HepG2 (cell line): ENCODE measurements at places on chromosomes 16 and 17. TPM values are rescaled to one million over a fixed set of nuclear protein-coding genes. Genes with fewer than 3 reads are reported as not detected.

Gene RMI2
- 15.3 and 24.5 TPM in 2 replicates for polyA plus RNA-seq

Gene KLHL10
- polyA plus RNA-seq = 0.05 and 0.08 TPM in 2 replicates

Gene TBC1D3D
- 1.3 and 3.2 TPM in 2 replicates for polyA plus RNA-seq

Gene TBC1D3H
- not detected in 2 replicates for polyA plus RNA-seq

Gene BEAN1
- 1.4 and 3.9 TPM in 2 replicates for polyA plus RNA-seq

Gene KRT15
- polyA plus RNA-seq = 0.63 and 1.2 TPM in 2 replicates

DNA sequence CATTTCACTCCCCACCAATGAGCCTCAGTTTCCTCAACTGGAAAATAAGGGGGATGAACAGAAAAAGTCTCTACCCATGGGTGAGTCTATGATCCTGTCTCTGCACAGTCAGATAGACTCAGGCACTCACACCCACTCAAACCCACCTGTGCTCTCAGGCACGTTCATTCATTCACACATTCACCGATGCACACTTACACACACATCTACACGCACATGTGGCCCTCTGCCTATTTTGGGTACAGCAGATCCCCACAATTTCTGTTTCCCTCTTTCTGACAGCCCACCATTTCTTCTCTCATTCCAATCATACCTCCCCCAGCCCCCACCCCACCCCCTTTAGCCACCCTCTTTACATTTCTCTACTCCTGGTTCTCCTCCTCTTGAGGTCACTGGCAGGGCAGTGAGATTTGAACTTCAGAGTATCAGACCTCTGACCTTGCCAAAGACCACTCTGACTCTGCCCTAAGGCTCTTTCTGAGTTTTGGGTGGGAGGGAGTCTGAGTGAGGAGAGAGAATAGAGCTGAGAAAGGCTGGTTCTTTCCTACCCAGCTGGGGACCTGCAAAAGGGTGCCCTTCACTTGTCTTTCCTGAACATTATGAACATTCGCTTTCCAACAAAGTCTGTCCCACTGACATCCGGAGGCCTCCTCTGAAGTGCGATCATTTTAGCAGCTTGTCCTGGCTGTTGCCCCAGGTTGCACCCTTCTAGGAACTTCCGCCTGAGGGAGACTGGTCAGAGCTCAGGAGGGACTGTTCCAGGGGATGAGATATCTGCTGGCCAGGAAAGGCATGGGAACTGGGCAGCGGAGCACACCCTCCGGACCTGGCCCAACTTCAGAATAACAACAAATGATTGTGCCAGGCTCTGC, 10.1 kb upstream of the COL1A1 start:
- no peak for DNase-seq

GRCh38 chr17:19363114-19363438, 553 bp upstream of the B9D1 start:
- DNase-seq = no peak

DNA sequence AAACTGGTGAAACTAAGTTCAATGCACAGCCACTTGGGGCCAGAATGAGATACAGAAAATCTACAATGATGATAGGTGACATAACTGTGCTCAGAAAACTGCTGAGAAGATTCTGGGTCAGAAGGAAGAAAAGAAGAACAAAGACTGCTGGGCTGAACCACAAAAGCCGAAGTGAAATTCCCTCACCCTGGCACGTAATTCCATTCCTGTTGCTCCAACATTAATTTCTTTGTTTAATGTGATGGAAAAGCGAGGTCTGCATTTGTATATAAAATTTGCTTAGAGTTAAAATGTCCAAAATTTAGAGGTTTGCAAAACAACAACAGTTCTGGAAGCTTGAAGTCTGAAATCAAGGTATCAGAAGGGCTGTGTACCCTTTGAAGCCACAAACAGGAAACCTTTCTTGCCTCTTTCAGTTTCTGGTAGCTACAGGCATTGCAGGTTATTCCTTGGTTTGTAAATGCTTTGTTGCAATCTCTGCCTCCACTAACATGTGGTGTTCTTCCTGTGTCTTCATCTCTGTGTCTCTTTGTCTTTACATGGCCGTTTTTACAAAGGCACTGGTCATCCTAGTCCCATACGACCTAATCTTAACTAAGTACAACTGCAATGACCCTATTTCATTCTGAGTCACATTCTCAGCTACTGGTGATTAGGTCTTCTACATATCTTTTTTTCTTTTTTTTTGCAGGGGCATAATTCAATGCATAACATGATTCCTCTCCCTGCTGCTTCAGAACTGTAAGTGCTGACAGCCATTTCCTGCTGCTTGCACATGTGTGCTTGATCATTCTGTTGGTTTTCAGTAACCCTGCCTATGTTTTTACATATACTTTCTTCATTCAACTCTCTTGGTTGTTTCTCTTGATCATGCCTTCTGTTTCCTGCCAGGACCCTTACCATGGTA, 603.0 kb upstream of the CDH8 start:
- DNase-seq = no peak

- DNase-seq = no peak
Observed at GRCh38 chr16:2905988-2906387, 5.7 kb upstream of the FLYWCH1 start.

- DNase-seq = no peak
Observed at GRCh38 chr16:65843941-65844340, 522.5 kb upstream of the CDH5 start.

- DNase-seq = no peak
Observed at GRCh38 chr17:77778636-77779489, 179.6 kb upstream of the TNRC6C start.

GRCh38 chr16:6728381-6728780, 604.3 kb upstream of the RBFOX1 start:
- no peak for DNase-seq

DNA sequence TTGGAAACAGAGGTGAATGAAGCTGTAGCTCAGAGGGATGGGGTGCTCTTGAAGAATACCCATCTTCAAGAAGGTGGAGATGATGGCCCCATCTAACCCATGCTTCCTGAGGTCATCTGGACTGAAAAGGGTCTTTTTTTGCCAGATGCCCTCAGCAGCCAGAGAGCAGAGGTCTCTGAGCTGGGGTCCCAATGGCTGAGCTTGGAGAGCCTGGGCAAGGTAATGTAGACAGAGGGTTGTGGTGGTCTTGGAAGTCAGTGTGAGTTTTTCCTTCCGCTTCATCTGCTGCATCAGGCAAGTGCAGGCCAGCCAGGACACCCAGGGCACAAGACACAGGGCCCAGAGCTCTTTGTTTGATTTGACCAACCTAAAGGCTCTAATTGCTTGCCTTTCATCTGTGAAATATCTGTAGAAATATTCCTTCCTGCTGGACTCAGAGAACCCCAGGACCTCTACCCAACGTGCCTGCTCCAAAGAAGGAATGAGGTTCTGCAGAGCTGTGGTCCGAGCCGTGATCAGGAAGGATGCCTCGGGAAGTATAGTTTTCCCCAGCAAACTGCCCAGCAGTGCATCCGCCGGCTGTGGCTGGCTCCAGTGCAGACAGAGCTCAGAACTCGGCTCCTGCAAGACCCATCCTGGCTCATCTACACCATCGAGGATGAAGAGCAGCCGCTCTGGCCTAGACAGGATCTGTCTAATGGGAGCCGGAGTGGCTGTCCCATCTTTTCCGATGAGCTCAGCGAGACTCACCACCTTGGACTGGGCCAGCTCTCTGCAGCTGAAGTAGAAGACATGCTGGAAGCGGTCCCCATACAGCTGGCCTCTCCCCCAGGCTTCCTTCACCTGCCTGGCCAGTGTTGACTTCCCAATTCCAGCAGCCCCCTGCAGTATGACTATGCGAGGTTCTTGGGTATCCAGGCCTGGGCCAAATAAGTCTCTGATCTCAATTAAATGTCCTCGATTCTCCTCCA, 25.2 kb downstream of the NLRP1 start:
- DNase-seq = no peak

DNA sequence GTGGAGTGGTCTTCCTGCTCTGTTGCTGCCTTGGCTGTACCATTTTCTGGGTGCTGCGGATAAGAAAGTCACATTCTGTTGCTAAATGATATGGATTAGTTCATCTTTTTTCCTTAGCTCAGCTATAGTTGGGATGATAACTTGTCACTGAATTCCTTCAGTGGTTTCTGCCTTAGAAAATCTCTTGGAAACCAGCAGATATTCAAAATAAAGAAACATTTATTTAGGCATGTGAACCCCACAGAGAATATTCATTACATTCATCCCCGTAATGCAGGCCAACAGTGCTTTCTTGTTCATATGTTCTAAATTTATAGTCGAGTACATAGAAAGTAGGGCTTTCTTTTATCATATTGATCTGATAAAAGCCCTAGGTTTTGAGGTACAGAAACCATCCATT, 151.3 kb downstream of the CYB561 start:
- DNase-seq = no peak

GRCh38 chr16:78290872-78291591, 191.6 kb downstream of the WWOX start:
- DNase-seq = no peak

DNA sequence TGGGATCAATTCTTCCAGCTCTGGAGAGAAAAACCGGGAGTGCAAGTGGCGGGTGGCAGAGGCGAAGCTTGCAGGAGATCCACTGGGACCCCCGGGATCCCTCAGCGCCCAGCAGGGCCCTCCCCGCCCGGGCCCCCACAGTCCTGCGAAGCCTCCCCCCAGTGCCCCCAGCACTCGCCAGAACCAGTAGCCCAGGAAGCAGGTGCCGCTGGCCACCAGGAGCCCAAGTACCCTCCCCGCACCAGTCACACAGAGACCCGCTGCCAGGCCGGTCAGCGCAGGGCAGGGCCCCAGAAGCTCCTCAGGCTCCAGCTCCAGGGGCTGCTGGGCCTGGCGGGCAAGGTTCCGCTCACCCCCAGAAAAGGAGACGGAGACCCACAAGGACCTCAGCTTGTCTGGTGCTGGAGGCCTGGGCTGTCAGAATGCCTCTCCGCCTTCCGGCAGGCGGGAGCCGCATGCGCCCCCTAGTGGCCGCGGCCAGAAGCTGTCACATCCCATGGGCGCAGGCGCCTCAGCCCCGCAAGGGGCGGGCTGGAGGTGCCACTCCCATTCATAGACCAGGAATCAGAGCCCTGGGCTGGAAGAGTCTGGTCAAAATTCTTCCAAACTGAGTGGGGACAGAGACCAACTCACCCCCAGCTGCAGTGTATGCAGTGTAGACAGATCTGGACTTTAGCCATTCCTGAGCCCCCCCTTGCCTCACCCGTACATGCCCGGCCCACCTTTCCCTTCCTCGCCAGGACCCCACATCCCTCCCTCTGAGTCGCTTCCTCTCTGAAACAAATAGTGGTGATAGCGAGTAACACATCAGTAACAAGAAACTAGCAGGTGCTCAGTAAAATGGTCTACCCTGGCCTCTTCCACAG, 1002.3 kb downstream of the KCNJ18 start:
- no peak for DNase-seq

GRCh38 chr17:42514279-42514678, 21.8 kb upstream of the NAGLU start:
- DNase-seq = no peak

DNA sequence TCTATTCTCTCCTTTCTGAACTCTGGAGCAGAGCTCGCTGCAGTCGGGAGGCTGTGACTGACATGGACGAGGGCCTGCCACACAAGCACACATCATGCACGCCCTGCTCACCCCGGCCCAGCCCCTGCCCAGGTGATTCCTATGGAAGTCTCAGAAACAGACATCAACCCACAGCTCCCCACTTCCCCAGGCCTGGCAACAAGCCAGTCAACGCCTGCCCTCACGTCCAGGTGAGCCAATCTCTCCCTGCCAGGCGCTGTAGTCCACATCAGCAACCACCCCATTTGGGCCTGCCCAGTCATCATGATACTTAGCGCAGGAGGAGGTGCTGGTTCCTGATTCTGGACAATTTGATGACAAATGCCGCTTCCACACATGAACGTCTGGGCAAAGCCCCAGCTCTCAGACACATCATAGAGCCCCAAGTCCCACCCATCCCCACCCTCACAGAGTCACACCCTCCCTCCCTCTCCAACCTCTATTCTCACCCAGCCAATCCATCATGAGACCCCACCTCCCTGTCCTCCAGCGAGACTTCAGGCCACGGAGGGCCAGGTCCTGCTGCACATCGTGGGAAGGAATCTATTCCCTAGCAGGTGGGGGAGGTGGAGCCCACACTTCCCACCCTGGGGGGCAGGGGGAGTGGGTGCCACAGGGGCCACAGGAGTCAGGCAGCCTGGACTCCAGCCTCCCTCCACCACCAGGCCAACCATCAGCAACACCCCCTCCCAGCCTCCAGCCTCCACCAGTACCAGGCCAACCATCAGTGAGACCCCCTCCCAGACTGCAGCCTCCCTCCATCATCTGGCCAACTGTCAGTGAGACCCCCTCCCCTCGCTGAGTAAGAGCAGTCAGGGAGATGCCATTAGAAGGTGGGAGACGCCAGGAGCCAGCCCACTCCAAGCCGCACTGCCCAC, 33.7 kb upstream of the GSG1L start:
- DNase-seq = no peak

GRCh38 chr17:69912805-69913204, 162.2 kb upstream of the KCNJ16 start:
- no peak for DNase-seq

DNA sequence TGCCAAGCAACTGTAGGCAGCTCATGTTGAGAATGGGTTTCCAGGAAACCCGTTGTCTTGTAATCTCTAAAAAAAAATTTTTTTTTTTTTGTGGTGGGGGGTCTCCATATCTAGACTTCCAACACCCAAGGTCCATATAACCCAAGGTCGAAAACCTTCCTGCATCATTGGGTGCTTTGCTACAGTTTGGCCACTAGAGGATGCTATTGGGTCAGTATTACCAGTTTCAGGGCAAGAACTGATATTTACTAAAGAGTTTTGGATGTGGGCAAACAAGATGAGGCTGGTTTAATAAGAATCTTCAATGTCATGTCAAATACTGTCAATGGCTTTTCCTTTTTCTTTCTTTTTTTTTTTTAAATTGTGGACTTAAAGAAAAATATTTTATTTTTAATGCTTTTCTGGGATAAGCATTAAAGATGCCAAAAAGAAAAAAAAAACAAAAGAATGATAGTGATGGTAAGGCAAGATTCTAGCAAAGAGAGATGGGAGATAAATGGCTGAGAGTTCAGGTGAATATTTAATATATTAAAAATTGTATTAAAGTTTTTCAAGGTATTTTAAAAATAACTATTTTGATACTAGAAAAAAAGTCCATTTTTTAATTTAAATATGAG, 62.2 kb downstream of the DHRS7C start:
- peak; percentile 47 for DNase-seq

GRCh38 chr16:820748-821147, 20.2 kb upstream of the GNG13 start:
- no peak for DNase-seq

DNA sequence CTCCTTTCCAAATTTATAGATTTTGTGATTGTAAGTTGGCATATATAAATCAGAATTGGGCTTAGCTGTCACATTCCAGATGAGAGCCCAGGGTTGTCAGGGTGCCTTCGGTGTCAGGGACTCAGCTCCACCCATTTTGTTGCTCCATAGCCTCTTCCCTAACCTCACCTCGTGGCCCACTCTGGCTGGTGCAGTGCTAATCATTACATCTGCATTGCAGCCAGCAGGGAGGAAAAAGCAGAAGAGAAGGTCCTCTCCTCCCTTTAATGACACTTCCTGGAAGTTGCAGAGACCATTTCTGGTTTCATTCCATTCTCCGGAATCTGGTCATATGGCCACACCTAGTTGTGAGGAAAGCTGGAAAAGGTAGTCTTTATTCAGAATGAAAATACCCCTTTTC, 113.3 kb downstream of the CCT6B start:
- no peak for DNase-seq

GRCh38 chr17:47686276-47686635, 7.7 kb upstream of the TBKBP1 start:
- DNase-seq = no peak
